Midbrain (tissue), 1 donor: ENCODE measurements at places on chromosomes 11 and 22.

DNA sequence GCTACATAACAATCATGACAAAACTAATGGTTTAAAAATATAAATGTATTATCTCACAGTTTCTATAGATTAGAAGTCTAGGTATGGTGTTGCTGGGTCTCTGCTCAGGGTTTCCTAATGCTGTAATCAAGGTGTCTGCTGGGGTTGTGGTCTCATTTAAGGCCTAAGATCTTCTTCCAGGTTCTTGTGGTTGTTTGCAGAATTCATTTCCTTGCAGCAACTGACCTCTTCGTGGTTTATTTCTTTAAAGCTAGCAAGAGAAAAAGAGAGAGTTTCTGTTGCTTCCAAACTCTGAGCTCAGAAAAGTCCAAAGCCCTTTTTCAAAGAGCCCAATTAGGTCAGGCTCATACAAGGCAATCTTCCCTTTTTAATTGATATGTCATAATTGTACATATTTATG is 452.7 kb upstream of the CCDC179 start:
- no peak for DNase-seq

- no peak for DNase-seq
Measured at GRCh38 chr11:35050541-35050995, 88.4 kb upstream of the CD44 start.

- DNase-seq = no peak
Measured at GRCh38 chr11:71489311-71490043, 36.5 kb downstream of the NADSYN1 start.

DNA sequence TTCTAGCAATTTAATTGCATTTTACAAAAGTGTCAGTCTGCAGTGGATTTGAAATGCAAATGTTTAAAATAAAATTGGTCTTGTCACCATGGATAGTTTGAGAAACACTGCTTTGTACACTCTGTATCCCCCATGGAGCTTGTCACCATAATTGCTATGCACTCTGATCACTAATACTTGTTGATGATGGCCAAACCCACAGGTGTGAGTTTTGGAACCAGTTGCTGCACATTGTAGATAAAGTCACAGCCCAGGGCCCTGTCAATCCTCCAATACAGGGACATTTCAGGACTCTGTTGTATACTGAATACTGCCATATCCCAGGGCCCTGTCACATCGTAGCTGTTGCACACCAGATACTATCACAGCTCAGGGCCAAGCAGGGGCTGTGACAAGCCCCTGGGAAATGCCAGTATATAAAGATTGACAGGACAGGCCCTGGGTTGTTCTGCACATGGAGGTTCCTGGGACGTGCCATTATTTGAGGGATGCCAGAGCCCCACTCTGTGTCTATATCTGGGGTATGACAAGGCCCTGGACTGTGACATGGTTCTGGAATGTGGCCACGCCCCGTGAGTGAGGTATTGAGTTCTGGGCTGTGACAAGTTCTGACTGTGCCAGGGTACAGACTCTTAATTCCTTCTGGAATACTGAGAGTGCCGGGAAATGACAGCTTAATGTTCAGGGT is 27.9 kb upstream of the SMPD1 start:
- no peak for DNase-seq

- DNase-seq = peak; percentile 78
Measured at GRCh38 chr11:116879800-116880625, 42.6 kb upstream of the APOA1 start.

- peak; percentile 87 for DNase-seq
Measured at GRCh38 chr11:119375337-119376196, 5.9 kb downstream of the USP2 start.

GRCh38 chr22:40422558-40423309 is 52.3 kb downstream of the SGSM3 start:
- DNase-seq = no peak

DNA sequence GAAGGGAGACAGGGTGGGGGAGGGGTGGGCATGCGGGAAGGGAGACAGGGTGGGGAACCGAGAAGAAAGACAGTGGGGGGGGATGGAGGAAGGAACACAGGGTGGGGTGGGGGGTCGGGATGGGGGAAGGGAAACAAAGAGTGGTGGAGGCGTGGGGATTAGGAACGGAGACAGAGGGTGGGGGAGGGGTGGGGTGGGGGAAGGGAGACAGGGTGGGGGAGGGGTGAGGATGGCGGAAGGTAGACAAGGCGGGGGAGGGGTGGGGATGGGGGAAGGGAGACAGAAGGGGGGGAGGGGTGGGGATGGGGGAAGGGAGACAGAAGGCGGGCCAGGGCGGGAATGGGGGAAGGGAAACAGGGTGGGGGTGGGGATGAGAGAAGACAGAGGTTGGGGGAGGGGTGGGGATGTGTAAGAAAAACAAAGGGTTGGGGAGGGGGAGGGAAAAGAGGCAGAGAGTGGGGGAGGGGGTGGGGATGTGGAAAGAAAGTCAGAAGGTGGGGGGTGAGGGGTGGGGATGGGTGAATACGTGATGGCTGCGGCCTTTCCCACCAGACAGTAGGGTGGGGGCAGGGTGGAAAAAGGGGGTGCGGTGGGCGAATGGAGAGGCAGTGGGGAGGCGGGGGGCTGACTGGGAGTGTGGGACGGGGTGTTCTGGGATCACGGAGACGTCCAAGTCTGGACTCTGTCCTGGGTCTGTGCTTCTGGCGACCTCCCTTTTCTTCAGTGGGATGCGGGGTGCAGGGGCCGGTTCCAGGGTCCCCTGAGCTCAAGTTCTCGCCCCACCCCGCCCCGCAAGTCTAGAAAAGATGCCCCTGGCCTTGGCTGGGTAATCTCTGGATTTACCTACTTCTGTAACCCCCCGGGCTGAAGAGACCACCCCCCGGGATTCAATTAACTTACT is 744 bp downstream of the PRAME start:
- DNase-seq = no peak

- DNase-seq = no peak
Measured at GRCh38 chr11:84854498-84854880, 772.7 kb downstream of the DLG2 start.

- DNase-seq = no peak
Measured at GRCh38 chr22:27685515-27685914, 116.0 kb downstream of the MN1 start.

GRCh38 chr11:110710628-110711381 is 1.4 kb downstream of the ARHGAP20 start:
- no peak for DNase-seq

GRCh38 chr22:37079668-37080171 is 28.2 kb downstream of the KCTD17 start:
- DNase-seq = no peak
